RWPE1 (cell line): ENCODE measurements at places on chromosomes 16 and 17.

DNA sequence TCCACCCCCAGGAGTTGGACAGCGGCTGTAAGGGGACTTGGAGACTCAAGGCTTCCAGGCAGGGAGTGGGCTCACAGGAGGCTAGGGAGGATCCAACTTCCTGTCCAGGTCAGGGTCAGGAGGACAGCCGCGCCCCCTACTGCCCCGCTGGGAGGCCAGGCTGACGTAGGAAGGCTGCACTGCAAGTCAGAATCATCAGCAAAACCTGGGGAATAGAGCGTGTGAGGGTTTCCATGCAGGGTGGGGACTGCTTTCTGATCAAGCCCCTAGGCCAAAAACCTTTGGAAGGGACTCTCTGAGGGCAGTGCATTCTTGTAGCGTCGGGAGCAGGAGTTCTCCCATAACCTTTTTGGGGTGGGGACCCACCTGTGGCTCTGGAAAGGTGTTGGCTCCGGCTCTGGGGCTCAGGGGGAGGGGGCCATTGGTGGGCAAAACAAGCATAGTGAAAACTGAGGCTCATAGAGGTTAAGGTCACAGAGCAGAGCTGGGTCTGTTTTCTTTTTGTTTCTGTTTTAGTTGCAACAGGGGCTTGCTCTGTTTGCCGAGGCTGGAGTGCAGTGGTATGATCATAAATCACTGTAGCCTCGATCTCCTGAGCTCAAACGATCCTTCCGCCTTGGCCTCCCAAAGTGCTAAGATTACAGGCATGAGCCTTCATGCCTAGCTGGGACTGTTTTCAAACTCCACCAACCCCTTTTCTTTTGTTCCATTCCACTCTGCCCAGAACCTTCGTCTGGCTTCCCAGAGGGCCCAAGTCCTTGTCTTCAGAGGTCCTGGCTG lies 22.1 kb downstream of the RAI1 start:
- DNase-seq = no peak

- no peak for DNase-seq
Observed at GRCh38 chr16:56732366-56732765, 2.4 kb downstream of the NUP93 start.

DNA sequence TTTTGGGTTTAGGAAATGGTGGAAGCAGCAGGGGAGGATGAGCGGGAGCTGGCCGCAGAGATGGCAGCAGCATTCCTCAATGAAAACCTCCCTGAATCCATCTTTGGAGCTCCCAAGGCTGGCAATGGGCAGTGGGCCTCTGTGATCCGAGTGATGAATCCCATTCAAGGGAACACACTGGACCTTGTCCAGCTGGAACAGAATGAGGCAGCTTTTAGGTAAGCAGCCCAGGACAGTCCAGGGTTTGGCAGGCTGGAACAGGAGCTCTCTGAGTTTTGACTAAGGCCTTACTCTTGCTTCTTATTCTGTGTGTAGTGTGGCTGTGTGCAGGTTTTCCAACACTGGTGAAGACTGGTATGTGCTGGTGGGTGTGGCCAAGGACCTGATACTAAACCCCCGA lies 41.4 kb downstream of the SF3B3 start:
- DNase-seq = no peak

GRCh38 chr16:30519120-30520049 lies 7.0 kb downstream of the ZNF768 start:
- DNase-seq = no peak

- no peak for DNase-seq
Observed at GRCh38 chr16:77596261-77596660, 126.1 kb upstream of the NUDT7 start.

GRCh38 chr17:27370776-27371175 lies 76.9 kb downstream of the WSB1 start:
- DNase-seq = no peak

- no peak for DNase-seq
Observed at GRCh38 chr17:39923836-39924690, 3.3 kb downstream of the ORMDL3 start.

DNA sequence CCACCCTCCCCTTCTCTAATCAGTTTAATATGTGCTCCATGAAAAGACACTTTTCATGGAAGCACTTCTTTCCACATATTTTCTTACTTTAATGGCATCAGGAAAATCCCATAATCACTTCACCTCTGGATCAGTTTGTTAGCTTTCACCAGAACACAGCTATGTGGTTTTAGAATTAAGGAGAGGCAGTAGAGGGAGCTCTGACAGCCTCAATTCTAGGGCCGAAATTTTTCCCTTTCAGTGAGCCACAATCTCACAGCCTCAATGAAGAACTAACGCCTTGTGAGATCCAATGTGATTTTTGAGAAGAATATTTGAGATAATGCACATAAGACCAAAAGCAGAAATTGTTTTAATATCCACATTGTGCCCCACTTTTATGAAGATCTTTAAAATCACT lies 1494.0 kb upstream of the CDH8 start:
- DNase-seq = no peak

- no peak for DNase-seq
Observed at GRCh38 chr16:12600116-12600515, 203.6 kb downstream of the CPPED1 start.

GRCh38 chr17:43151880-43152456 lies 19.0 kb upstream of the NBR1 start:
- no peak for DNase-seq

- no peak for DNase-seq
Observed at GRCh38 chr16:20359997-20360396, 7.5 kb upstream of the UMOD start.

- DNase-seq = no peak
Observed at GRCh38 chr16:9308356-9308801, 216.9 kb downstream of the HAPSTR1 start.

DNA sequence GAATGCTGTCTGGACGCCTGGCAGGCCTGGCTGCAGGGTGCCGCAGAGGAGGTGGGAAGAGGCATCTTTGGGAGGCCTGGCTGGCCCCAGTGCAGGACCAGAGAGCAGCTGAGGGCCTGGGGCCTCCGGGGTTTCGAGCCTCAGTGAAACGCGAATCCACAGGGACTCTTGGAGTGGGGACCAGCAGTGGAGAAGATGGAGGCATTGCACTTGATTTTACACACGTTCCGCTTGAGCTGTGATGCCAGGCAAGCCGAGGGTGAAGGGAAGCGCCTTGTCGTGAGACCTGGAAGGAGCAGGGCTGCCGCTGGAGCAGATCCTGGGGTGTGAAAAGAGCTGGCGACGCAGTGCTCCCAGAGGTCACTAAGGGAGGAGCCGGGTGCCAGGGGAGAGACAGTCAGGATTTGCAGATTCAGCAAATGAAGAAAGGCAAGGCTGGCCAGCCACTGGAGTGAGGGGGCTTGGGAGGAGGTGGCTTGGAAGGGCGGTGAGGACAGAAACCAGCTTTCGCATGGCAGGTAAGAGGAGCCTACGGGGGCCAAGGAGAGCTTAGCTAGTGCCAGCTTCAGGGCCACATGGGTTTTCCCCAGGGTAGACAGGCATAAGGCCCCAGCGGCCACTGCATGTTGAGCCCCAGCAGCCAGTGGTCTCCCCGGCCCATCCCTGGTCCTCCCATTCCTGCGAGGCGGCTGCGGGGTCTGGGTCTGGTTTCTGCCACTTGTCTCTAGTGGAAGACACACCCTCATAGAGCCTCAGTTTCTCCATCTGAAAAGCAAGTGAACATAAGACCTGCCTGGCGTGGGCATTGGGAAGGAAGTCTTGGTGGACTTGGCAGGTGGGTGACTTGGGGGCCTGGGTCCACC lies 175.2 kb upstream of the CHMP6 start:
- DNase-seq = no peak

DNA sequence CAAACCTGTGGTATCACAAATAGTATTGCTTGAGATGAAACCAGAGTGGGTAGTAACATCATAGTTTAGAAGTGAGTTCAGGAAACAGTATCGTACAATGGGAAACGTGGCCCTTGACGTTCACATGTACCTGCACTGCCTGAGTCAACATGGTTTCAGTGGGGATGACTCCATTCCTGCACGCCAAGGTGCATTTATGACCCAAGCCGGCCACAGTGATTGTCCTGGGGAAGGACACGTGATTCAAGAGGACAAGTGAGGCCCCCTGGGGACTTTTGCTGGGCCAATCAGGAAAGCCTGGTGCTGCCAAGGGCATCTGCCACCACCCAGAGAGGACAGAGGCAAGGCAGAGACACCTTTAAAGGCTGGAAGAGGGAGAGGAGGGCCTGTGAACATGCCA lies 119.2 kb downstream of the AXIN2 start:
- no peak for DNase-seq

DNA sequence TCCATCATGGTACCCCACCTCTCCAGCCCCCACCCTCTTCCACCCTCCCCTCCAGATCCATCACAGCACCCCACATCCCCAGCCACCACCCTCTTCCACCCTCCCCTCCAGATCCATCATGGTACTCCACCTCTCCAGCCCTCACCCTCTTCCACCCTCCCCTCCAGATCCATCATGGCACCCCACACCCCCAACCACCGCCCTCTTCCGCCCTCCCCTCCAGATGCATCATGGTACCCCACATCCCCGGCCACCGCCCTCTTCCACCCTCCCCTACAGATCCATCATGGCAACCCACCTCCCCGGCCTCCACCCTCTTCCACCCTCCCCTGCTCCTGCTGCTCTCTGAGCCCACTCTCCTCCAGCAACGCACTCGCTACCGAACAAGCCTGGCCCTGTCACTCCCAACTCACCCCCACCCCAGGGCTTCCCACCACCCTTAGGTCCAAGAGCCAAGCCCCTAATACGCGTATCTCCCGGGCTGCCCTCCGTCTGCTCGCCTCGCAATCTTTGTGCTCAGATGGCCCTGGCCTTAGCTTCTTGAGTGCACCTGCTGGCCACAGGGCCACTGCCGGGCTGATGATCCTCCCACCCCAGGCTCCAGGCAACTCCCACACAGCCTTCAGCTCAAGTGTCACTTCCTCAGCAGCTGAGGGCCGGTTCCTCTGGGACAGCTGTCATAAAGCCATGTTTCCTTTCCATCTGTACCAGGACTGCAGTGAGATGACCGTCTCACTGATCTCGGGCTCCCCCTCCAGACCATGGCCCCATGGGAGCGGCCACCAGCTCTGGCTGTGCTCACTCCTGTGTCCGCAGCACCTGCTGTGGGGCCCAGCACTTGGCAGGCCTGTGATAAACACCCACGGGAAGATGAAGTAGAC lies 25.5 kb downstream of the KDM8 start:
- no peak for DNase-seq

DNA sequence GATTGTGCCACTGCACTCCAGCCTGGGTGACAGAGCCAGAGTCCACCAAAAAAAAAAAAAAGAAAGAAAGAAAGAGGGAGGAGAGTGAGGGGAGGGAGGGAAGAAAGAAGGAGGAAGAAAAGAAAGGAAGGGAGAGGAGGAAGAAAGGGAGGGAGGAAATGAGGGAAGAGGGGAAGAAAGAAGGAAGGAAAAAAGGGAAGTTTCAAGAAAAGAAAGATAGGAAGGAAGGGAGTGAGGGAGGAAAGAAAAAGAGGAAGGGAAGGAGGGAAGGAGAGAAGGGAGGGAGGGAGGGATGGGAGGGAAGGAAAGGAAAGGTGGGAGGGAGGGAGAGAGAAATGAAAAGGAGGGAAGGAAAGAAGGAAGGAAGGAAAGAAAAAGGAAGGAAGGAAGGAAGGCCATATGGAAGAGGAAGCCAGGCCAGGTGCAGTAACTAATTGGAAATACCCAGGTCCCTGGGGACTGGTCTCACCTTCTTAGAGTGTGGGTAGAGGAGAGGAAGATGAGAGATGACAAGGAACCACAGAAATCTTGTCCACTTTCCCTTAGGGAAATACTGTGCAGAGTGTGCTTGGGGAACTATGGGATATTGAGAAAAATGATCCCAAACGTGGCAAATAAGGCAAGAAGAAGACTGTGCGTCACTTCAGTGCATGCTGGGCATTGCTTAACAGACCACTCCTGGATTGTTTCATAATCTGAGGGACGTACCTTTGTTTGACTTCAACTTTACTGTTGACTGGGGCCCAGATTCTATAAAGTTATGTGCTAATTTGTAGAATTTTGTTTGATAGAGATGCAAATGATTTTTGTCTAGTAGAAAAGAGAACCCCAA lies 15.1 kb upstream of the CSNK2A2 start:
- DNase-seq = no peak

- DNase-seq = no peak
Observed at GRCh38 chr17:48283907-48284306, 146.1 kb downstream of the SKAP1 start.

DNA sequence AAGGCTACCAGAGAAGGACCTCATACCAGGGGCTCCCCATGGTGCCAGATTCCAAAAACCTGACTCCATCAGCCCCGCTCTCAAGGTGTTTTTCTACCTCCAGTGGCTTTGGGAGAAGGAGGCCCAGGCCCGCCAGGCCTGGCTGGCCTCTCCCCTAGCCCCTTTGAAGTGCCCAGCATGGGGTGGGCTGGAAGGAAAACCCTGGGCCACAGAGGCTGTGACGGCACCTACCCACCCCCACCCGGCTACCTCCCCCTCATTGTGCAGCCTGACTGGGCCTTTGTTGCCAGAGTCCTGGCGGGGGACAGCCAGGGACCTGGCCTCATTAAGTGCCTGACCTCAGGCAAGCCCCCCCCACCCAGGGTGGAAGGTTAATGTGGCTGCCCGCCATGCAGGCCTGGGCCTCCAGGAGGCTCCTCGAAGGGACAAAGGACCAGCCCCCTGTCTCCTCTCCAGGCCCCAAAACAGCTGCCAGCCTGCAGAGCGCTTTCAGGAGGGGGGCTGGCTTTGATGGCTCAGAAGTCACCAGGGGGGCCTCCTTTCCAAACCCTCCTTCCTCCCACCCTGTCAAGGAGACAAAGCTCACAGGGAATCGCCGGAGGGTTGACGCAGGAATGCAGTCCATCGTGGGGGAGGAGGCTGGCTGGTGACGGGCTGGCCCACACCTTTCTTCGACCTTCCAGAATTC lies 159.4 kb downstream of the ZNF423 start:
- no peak for DNase-seq

DNA sequence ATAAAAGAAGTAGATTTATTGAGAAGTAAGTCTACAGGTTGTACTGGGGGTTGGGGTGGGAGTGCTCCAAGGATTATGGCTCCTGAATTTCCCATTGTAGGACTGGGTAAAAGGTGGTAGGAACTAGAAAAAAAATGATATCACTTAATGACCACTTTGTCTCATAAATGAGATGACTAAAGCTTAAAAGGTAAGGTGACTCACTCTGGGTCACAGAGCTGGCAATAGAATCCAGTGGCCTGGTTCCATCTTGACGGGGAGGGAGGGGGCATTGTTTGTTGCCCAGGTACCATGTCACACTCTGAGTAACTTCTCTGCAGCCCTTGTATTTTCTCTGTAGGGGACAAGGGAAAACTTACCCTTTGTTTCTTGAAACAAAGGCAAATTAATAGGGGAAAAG lies 126.1 kb downstream of the PITPNC1 start:
- peak; percentile 45 for DNase-seq

DNA sequence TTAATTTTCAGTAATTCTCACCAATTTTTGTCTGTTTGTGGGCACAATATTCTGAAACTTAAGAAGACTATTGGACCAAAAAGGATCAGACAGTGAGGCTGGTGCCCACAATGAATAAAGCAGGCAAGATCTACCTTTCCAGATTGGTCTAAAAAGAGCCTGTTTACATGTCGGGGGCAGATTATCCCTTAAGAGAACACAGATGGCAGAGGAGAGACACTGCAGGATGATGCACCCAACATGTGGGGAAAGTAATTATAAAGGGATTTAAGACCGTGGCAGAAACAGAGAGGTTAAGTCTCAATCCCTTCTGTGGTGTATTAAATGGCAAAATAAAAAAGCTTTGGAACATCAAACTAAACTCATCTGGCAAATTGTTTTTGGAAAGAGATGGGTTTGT lies 331.8 kb upstream of the CDH11 start:
- DNase-seq = no peak
